ENCODE measurements at places on chromosomes 13 and 19.

- no peak for DNase-seq
These were observed 1.6 kb upstream of the MRI1 start for GRCh38 chr19:13762635-13763235.

DNA sequence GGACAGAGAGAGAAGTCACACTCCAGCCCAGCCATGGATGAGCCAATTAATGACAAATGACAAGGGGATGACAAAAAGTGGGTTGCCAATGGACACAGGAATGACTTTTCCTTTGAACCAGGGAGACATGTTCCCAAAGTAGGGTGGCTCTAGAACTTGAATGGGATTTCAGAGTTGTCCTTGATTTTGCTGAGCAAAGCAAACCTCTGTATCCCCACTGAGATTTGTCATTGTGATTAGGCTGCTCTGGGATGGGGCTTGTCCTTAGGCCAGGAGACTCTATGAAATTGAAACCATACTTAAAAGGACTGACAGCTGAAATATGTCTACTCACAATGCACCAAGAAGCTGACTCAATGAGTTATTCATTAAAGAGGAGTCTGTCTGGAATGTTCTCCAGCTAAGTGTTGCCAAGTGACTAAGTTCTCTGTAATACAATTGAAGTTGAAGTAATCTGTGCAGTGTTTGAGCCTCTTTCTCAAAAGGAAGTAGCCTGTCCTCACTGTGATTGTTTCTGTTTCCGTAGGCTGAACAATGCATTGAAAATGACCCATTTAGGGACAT, 69.0 kb upstream of the PCDH9 start:
- DNase-seq = no peak

GRCh38 chr19:6577476-6578125, 13.3 kb downstream of the CD70 start:
- peak; percentile 28 for DNase-seq

DNA sequence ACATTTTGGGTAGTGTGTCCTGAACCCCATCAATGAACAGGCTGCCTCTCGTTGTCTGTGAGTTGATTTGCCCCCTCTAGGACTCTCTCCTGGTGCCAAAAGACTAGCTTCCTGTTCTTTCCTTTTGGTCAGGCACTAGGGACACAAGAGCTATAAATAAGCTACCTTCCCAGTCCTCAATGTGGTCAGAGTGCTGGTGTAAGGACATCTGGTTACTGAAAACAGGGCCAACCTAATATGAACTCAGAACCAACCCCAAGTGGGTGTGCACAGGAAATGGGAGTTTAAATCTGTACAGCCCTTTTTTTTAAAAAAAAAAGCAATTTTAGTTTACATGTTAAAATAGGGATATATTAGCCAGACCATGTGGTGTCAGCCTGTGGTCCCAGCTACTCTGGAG, 129.2 kb downstream of the ZIC5 start:
- no peak for DNase-seq

DNA sequence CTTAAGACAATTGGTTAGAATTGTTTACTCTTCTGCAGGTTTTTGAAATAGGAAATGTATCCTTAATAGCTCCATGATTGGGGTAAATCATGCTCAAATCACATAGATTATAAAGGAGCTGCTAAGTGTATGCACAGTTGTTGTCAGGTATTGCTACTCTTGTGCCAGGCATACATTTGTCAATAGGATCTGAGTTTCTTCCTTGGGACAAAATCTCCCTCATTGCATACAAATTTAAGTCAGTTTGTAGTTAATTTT, 109.3 kb upstream of the MLNR start:
- DNase-seq = no peak

DNA sequence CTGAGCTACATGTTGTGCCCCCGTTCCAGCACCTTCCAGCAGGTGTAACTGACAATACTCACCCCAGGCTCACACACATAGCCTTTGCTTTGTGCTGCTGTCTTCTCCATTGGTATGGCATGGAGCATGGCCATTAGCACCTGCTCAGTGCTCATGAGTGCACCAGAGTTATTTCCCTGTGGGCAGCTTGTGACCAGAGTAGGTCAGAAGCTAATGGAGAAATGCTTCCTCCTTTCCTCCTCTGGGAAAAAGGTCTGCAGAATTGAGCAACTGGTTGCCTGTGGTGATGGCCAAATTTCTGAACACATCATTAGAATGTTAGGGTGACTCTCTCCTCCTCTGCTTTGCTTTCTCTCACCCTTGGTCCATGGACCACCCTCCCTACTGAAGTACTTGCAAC, 344.5 kb upstream of the TMTC4 start:
- no peak for DNase-seq
